ENCODE measurements at places on chromosomes 11 and 22.
A peak's percentile ranks its signal among the peaks of the same experiment; 100 is the strongest.

DNA sequence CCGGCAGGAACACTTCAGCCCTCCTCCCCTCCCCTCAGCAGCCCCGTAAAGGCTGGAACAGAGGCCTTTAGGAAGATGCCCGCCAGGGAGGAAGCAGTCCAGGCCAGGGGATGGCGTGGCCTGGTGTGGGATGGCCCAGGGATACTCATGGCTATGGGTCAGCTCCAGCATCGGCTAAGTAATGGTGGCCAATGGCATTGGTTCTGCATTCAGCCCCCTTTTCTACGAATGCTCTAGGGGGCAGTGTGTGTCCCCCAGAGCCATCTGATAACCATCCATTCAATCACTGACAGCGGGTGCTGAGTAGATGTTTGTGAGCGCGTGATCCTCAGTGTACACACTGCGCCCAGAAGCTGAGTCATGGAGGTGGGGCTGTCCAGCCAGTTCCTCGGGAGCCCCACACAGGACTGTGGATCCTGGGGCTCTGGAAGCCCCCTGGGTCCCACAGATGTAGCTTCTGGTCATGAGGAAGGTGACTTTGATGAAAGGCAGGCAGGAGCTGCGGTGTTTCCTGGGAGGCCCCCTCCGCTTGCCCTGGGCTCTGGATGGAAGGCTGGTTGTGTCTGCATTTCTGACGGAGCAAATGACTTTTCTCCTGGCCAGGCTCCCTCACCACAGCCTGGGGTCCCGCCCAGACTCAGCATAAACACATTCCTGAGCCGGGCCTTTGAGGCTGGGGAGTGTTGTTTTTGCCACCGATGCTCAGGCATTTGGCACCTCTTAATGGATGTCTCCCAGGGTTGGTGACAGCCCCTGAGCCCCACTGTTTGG, 46.5 kb downstream of the FBLN1 start:
- DNase-seq, result peak; percentile 95

- DNase-seq, result no peak
Measured at GRCh38 chr22:41596776-41597634, 7.4 kb upstream of the PMM1 start.

DNA sequence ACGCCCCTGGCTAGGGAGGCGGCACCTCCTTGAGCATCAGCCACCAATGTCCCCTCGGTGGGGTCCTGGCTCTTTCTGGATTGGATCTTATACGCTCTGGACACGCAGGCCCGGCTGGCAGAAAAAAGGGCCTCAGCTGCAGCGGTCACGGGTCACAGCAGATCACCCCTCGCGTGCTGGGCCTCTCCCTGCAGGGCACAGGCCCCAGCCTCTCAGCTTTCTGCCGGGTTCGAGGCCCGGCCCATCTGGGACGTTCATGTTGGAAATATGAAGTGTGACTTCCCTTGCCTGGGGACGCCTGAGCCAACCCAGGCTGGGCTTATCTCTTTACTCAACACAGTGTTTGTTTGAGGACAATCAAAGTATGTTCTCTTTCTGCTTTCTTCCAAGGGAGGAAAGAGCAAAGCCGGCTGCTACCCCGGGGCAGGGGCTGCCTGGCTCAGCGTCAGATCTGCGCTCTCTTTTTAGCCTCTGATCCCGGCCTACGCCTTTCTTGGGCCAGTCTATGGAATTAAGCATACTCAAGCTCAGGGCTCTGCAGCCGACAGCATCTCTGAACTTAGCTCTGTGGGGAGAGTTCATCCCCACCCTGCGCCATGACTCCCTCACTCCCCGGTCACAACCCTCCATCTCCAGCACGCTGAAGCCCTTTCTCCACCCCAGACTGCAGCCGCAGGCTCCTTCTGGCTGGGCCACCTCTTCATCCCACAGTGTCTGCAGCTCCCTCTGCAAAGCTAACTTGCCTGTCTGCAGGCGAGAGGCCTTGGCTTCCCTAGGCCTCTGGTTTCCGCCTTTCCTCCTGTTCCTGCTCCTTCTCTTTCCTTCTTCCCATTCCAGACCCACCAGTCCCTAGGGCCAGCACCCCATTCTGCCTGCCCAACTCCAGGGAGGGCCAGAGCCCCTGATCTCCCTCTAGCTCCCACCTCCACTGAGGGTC, 38.8 kb downstream of the ADAMTS15 start:
- DNase-seq, result no peak

- DNase-seq, result no peak
Measured at GRCh38 chr11:57539342-57539741, 1.9 kb downstream of the SMTNL1 start.

- peak; percentile 63 for DNase-seq
Measured at GRCh38 chr11:12090061-12090591, 20.3 kb upstream of the MICAL2 start.

DNA sequence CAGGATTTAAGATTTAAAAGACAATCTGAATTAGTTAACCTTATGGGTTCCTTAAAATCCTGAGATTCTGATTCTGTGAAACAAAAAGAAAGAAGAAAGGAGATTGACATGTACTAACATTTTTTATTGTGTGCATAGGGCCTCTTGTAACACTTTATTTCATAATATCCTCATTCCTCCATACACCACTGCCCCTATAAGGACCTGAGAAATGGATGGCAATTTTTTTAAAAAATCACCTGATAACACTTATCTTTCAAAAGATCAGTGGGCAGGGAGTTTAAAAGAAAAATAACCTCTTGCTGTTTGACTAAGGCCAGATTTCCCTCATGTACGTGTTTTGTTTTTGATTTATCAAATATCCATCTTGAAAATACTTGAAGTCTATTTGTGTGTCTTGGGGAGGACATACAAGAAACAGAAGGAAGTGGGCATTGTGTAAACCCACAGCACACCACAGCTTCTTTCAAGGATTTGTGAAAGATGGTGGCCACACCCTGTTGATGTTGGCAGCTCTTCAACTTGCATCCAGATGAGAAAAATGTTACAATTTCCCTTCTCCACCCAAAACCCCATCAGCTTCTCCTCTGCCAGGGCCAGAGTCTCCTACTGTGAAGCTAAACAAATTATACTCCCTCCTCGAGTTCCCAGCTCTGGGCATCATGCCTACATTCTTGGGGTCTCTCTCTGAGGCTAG, 35.0 kb upstream of the MPEG1 start:
- DNase-seq, result peak; percentile 60

DNA sequence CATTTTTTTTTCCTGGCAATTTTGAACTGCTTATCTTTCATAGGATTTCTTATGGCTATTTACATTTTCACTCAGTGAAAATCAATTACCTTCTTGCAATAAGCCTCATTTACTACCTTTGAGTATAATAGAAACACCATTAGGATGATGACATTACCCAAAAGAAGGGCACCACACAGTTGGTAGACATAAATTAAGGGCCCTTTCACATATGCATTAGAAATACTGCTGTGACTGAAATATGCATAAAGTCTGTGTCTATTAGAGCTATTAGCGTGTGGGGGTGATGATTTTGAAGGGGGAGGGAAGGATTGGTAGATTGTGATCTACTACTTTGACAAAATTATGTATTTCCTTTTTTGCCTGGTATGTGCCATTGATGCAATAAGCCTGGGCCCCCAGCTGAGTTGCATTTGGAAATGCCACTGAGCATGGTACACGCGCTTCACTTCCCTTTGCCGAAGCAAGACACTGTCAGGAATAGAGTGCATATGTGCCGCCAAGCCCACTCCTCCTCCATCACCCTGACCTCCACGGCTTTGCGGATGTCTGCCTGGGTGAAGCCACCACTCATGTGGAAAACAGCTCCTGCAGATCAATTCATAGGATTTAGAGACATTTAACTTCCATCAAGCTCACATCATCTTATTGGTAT, 339.3 kb downstream of the DCDC1 start:
- DNase-seq, result no peak

DNA sequence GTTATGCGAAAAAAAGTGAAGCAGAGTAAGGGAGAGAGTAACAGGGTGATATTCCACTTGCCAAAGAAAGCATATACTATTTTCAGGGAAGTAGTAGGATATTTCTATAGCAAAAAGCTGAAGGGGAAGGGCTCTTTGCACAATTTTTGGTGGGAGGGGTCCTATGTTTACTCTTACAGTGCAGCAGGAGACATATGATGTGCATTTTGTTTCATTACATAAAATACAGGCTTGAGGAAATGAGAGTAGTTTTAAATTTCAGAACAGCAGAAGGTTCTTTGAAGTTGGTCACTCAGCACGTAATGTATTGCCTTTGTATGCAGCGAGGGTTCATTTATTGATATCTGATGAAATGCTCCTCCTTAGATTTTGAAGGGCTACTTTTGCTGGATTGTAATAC, 3.1 kb upstream of the PIK3IP1 start:
- no peak for DNase-seq

DNA sequence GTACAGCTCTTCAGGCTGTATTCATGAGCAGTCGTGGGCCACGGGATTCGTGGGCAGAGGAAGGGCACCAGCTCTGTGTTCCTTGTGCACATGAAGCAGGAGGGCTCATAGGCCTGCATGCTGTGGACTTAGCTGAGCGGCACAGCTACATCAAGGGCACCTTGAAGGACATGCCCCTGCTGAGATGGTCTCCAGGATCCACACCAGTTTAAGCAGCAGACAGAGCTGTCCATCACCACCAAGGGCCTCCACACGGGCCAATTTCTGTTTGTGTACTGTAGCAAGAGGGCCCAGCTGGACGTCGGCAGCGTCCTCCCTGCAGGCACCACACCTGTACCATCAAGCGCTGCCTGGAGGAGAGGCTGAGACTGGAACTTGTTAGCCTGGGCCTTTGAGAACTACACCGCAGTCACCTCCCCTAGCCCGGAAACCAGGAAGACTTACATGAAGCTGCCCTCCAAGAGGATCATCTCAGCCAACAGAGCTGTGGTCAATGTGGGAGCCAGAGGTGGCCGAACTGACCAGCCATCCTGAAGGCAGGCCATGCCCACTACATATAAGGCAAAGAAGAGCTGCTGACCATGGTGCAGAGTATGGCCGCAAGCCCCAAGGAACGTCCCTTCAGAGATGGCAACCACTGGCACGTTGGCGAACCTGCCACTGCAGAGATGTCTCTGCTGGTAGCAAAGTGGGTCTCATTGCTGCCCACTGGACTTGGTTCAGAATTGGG, 32.7 kb upstream of the GNB1L start:
- DNase-seq, result no peak

GRCh38 chr11:13009476-13009920, 382 bp downstream of the RASSF10 start:
- peak; percentile 27 for DNase-seq

DNA sequence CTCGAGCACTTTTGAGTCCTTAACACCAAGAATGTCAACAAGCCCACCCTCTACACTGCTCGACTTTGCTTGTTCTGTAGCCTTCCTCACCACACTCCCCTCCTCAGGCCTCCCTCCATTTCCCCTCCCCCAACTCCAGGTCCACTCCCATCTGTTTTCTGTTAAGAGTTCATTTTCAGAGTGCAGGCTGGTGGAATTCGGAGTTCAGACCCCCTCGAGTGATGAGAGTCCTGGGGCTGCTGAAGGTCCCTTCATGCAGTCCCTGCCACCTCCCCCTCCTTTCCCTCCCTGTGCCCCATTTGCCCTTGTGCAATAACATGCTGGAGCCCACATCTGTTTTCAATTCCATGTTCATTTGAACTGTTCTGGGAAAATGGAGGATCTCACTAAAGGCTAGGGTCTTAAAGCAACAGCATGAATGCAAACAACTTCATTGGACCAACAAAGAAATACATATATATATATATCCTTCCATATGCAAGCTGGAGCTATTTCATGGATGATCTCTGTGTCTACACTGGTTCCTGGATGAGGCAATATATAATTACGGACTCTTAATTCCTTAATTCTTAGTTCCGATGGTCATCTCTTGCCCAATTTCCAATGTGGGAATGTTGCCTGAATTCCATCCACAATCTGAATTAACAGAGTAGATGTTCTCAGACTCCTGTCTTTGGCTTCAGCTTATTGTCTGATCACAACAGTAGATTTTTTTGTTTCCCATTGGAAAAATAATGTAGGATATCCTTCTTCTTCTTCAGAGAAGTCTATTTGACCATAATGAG, 340.4 kb downstream of the ETS1 start:
- peak; percentile 62 for DNase-seq

- peak; percentile 50 for DNase-seq
Measured at GRCh38 chr22:46074771-46075551, 75.4 kb upstream of the PPARA start.

- no peak for DNase-seq
Measured at GRCh38 chr22:42708417-42708816, 12.3 kb downstream of the A4GALT start.

GRCh38 chr11:3802011-3802790, 4.8 kb upstream of the NUP98 start:
- DNase-seq, result peak; percentile 71

- DNase-seq, result no peak
Measured at GRCh38 chr11:1218788-1219445, 3.9 kb upstream of the MUC5B start.

GRCh38 chr11:90363739-90364138, 140.9 kb upstream of the CHORDC1 start:
- no peak for DNase-seq

DNA sequence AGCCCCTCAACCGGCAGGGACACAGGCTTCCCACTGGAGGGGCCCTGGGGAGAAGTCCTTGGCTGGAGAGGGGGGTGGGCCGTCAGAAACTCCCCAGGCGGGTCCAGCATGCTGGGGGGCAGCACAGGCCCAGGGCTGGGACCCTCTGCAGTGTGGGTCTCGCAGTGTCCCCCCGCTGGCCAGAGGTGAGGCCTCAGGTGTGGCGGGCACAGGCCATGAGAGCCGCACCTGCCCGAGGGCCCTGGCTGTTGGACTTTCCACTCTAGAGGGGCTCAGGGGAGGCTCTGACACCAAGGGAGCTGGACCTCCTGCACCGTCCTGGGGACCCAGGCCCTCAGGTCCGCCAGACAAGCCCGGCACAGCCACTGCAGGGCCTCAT, 10.7 kb upstream of the PIM3 start:
- no peak for DNase-seq

GRCh38 chr11:44452827-44453572, 112.5 kb upstream of the CD82 start:
- DNase-seq, result no peak

GRCh38 chr11:22512457-22512856, 113.2 kb downstream of the FANCF start:
- DNase-seq, result no peak
